GM23248 (cell line): ENCODE measurements at places on chromosomes 3 and 15. TPM values are rescaled to one million over a fixed set of nuclear protein-coding genes. Genes with fewer than 3 reads are reported as not detected.

- no peak for DNase-seq
These were observed 266.6 kb downstream of the CGGBP1 start for GRCh38 chr3:87792198-87792533.

DNA sequence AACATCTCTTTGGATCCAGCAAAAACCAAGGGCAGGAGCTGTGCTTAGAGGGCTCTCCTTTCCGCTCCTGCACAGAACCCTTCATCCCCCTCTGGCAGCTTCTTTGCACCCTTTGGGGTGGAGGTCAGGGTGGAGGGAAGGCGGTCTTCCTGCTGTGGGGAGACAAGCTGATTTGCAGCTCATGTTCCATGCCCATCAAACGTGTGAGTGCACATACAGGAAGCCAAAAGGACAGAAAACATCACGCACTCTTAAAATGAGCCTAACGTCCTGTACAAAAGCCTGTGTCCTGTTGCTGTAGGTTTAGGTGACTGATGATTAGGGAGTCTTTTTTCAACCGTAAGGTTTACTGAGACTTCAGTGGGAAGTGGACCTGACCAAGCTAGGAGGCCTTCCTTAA is 195.2 kb downstream of the PLCL2 start:
- DNase-seq, result no peak

DNA sequence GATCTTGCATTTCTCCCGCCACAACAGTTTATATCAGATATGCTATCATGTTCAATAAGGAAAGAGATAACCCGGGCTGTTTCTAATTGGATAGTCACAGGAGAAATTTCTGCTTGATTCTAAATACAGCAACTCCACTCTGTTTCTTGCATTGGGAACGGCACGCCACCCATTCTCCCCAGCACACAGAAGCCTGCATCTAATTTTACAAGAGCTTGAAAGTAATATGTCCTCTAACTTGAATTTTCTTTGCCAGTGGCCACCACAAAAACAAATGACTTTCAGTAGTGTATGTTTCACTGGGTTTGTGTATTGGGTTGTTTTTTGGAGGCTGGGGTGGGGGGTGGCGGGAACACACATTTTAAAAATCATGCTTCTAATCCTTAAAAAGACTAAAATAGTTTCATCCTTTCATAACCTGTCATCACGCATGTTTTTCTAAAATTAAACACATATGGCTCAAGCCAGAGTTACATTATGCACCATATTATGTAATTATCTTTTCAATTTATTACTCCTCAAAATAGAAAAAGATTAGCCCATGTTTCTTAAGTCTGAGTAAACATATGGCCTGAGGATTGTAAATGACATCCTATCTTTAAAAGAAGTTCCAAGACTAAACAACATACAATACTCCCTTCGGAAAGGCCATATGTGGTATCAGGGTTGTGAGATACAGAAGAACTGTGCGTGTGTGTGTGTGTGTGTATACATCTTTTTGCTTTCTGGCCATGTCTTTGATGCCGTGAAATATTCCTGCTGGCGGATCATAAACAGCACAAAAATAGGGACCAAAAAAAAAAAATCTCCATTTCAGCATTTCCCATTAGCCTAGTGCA is 176.3 kb downstream of the FOXP1 start:
- DNase-seq, result no peak

DNA sequence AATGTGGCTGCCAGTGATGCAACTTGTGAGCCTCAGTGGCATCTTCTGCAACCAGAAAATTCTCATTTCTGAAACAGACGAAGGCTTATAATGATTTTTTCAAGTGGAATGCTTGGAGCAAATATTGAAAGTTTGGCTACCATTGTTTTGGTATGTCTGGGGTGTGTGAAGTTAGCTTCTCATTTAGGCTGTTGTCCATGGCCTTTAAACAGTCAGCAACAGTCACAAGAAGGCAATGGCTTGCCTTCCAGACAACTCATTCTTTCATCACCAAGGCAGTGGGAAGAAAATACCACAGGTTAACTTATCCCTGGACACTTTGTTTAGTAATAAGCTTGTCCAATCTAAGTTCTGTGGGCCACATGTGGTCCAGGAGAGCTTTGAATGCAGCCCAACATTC is 4.7 kb upstream of the BNC1 start:
- DNase-seq, result peak; percentile 87

DNA sequence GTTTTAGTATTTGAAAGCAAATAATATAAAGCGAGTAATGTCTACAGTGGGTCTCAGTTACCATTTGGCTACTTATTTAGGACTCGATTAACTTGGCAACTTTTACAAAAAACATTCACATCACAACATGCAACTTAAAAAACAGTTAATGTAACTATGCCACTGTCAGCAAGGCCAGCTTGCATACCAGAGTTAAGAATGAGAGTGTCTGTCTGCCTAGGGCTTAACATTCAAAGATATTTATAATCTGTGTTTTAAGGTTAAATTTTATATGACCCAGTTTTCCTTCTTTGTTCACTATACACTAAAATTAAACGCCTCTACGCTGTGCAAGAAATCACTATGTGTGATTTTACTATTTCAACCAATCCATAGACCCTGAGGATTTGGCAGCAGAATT is 5.2 kb upstream of the CDAN1 start:
- DNase-seq, result no peak

- DNase-seq, result no peak
These were observed 276.4 kb downstream of the POLQ start for GRCh38 chr3:121269389-121269788.

- peak; percentile 79 for DNase-seq
These were observed 111.0 kb downstream of the RFTN1 start for GRCh38 chr3:16402451-16402850.

Gene GHSR
- total RNA-seq, result not detected in 2 replicates

DNA sequence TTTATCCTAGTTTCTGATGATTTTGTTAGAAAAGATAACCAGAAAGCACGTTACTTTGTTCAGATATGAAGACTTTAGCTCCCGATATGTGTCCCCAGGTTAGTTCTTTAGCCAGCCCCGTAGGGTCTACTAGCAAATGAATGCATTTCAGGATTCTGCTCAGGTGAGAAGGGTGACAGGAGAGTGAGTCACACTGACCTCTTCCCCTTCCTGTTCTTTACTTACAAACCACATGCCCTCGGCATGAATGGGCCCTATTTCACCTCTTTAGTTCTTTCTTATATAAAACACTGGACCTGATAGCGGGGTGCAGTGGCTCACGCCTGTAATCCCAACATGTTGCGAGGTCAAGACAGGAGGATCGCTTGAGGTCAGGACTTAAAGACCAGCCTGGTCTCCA is 98.4 kb downstream of the SLC49A4 start:
- DNase-seq, result no peak

DNA sequence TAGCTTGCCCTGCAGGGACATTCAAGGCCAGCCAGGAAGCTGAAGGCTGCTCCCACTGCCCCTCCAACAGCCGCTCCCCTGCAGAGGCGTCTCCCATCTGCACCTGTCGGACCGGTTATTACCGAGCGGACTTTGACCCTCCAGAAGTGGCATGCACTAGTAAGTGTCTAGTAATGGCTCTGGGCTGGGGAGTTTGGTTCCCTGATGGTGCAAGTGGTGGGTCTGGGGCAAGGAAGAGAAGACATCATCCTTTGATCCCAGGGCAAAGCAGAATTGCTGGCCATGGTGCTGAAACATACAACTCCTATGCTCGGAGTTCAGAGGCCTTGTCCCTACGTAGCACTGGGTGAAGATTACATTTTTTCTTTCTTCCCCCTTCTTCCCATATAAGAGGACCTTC is 311.4 kb downstream of the EPHB1 start:
- DNase-seq, result peak; percentile 55

GRCh38 chr3:19888428-19889152 is 45.4 kb downstream of the EFHB start:
- peak; percentile 23 for DNase-seq

- no peak for DNase-seq
These were observed 917.6 kb downstream of the EPHA3 start for GRCh38 chr3:90025019-90025418.

DNA sequence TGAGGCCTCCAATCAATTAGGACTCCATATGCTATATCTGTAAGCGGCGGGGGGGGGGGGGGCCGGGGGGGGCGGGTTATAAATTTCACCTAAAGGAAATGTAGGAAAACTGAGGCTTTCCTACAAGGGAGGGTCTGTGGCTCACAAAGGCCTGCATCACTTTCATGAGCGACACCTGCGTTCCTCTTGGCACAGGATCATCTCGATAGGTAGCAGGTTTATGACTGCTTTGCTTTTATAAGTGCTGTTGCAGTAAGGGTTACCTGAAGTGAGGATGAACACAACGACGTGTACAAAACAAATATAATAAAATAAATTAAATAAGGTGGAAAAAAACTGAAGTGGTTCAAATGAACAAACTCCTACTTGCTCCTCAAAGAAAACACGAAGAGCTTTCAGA is 194.3 kb downstream of the FOXP1 start:
- no peak for DNase-seq

Gene TICRR
- total RNA-seq, result 2.3 and 2.4 TPM in 2 replicates

DNA sequence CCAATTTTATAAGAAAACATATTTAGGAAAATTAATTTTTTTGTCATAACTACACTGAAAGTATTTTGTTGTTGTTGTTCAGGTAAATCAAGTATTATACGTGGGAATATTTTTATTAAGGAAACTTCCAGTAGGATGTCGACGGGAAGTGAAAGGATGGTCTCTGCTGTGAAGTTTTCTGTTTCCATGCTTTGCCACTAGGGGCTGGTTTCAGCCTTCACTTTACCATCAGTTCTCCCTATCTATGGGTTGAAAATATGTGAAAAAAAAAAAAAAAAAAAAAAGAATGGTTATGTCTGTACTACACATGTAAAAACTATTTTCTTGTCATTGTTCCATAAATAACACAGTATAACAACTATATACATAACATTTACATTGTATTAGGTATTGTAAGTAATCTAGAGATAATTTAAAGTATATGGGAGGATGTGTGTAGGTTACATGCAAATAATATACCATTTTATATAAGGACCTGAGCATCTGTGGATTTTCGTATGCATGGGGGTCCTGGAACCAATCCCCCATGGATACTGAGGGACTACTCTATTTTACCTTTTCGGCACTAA is 136.7 kb downstream of the SMAD6 start:
- DNase-seq, result peak; percentile 62

DNA sequence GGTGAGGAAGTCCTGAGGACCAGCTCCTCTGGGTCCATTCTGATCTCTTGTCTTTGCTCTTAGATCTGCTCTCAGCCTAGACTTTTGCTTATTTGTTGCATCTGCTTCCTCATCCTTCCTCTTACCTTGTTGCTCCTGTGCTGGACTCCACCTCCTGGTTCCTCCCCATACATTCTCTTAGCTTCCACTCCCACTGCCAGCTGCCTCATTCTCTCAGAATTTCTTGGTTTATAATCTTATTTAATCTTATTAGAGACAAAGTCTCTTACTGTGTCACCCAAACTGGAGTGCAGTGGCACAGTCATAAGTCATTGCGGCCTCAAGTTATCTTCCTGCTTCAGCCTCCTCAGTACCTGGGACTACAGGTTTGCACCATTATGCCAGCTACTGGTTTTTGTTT is 68.2 kb upstream of the PSMD6 start:
- DNase-seq, result no peak

DNA sequence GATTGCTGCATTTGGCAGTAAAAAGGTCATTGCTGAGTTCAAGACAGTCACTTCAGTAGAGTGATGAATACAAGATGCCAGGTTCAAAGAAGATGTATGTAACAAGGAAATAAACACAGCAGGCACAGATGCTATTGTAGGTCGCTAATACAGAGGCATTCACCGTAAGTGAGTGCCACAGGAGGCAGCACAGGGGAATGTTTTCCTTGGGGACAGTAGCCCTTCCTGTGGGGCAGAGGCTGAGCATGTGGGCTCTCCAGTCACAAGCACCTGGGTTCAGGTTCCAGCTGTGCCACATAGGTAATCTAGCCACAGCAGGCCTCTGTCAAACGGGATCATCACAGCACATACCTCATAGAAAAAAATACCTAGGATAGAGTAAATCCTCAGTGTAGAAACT is 86.3 kb downstream of the RSL24D1 start:
- DNase-seq, result no peak

DNA sequence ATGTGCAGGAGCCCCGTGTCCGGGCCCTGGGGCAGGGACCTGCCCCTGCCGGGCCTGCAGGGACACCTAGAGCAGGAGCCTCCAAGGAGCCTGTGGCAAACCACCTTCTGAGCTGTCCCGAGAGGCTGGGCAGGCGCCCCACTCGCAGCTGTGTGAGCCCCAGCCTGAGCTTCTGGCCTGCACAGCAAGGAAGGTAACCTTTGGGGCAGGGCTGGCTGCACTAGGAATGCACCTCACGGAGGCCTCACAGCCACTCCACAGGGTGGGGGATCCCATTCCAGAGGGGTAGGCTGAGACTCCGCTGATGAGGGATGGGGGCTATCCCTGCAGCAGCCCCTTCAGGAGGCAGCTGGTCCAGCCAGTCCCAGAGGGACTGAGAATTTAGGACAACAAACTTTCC is 68.1 kb downstream of the DNAJB8 start:
- DNase-seq, result no peak

Gene SCAANT1
- total RNA-seq, result not detected in 2 replicates

DNA sequence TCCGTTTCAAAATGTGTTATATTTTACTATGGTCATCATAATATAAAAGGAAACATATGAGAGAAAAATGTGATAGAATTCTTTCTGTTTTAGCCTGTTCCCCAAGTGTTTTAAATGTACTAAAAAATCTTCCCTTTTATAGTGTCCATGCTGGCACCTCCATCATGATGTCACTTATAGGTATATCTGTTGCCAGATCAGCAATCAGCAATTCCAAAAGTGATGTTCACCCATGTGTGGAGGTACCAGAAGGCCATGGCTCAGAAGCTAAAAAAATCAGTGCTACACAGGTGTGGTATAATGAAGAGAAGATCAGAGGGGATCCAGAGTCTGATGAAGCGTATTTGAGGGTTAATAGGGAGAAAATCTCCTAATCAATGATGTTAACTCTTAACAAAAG is 1.1 kb upstream of the GPR15 start:
- DNase-seq, result no peak

DNA sequence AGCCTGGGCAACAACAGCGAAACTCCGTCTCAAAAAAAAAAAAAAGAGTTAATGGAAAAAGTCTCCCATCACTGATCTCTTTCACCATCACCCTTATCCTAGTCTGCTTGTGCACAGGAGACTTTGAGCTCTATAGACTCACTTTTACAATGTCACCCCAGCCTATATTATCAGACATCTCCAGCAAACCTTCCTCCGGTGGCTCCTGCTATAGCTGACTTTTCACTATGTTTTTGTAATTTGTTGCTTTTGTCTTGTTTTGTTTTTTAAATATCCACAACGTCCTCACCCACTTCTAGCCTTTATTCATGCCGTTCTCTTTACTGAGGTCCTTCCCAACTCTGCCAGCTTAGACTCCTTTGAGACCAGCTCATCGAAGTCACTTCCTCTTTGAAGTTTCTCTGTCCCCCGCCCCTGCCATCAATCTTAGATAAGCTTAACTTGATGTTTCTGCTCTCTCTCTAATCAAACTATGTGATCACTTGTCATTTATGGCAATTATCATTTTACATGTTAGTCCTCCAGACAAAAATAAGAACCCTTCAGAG is 82.7 kb upstream of the CHD2 start:
- DNase-seq, result no peak

- peak; percentile 26 for DNase-seq
These were observed 194.8 kb downstream of the XXYLT1 start for GRCh38 chr3:195075941-195076875.

- DNase-seq, result peak; percentile 71
These were observed 107.6 kb downstream of the FILIP1L start for GRCh38 chr3:100006570-100007271.
